T-cell (primary cell): ENCODE measurements at places on chromosomes 1 and 21.

- no peak overlapping the region for H3K27ac ChIP-seq
- no peak overlapping the region for H3K4me3 ChIP-seq
- no peaks in the 10 kb centered on the region for H3K27me3 ChIP-seq
- DNase-seq: no peak
- no peaks in the 10 kb centered on the region for H3K4me1 ChIP-seq
- peaks cover 9% of the 10 kb centered on the region for H3K36me3 ChIP-seq
Measured at GRCh38 chr1:169877800-169878491, 15.8 kb downstream of the SCYL3 start.

- no peak overlapping the region for H3K27ac ChIP-seq
- H3K27me3 ChIP-seq: peaks cover 14% of the 10 kb centered on the region
- H3K4me3 ChIP-seq: no peak overlapping the region
- H3K36me3 ChIP-seq: no peaks in the 10 kb centered on the region
- H3K4me1 ChIP-seq: no peaks in the 10 kb centered on the region
Measured at GRCh38 chr1:5221451-5221850, 567.0 kb downstream of the AJAP1 start.

DNA sequence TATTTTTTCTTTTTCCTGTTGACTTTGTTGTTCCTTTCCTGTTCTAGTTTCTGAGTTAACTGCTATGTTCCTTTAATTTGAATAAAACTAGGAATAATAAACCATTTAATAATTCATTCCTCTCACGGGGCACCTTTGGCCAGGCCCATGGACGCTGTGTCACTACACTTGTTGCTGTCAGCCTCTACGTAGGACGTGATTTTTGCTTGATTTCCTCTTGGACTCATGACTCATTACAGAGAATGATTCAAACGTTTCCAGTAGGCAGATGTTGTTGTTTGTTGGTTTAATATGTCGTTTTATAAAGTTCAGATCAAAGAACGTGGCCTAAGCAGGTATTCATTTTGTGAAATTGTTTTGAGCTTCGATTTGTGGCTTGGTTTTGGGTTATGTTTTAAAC lies 9.1 kb upstream of the SLC19A1 start:
- peak overlapping the region; percentile 36 for H3K27ac ChIP-seq
- H3K4me1 ChIP-seq: peaks cover 47% of the 10 kb centered on the region
- no peaks in the 10 kb centered on the region for H3K36me3 ChIP-seq
- H3K4me3 ChIP-seq: no peak overlapping the region

DNA sequence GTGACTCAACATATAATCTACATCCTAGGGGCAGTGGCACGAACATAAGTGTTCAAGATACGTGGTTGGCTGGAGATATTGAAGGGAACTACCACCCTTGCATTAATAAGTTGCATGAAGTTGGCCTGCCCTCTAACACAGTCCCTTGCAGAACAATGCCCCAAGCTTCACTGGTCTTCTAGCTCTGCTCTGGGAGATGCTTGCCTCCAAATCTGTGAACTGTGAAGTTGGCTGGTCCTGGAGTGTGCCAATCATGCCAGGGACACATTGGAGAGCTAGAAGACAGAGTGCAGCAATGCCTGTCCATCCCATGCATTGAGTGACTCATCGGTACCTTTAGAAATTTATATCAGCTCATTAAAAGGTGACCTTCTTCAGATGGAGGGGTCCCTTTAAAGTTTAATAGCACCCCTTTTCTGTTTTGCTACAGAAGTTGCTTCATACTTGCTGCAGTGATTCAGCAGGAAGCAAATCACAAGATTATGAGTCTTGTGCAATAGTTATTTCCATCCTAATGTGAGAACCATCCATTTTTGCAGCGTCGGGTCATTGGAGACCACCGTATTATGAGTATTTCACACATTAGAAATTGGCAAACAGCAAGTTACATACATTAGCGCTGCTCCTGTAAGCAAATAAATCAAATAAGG lies 55.2 kb upstream of the KAZN start:
- no peak overlapping the region for H3K4me3 ChIP-seq
- H3K27ac ChIP-seq: no peak overlapping the region
- no peaks in the 10 kb centered on the region for H3K4me1 ChIP-seq
- DNase-seq: no peak
- H3K27me3 ChIP-seq: peaks cover 3% of the 10 kb centered on the region
- H3K36me3 ChIP-seq: no peaks in the 10 kb centered on the region

GRCh38 chr1:92485381-92486250 lies 1.1 kb downstream of the GFI1 start:
- peak overlapping the region; percentile 73 for H3K27ac ChIP-seq
- H3K4me3 ChIP-seq: peak overlapping the region; percentile 77
- peak; percentile 80 for DNase-seq
- H3K36me3 ChIP-seq: peaks cover 5% of the 10 kb centered on the region
- H3K27me3 ChIP-seq: peaks cover 5% of the 10 kb centered on the region

GRCh38 chr1:78292361-78292760 lies 198.4 kb upstream of the PTGFR start:
- no peaks in the 10 kb centered on the region for H3K4me1 ChIP-seq
- H3K27ac ChIP-seq: no peak overlapping the region
- H3K36me3 ChIP-seq: no peaks in the 10 kb centered on the region
- no peaks in the 10 kb centered on the region for H3K27me3 ChIP-seq
- H3K4me3 ChIP-seq: no peak overlapping the region
- DNase-seq: no peak

DNA sequence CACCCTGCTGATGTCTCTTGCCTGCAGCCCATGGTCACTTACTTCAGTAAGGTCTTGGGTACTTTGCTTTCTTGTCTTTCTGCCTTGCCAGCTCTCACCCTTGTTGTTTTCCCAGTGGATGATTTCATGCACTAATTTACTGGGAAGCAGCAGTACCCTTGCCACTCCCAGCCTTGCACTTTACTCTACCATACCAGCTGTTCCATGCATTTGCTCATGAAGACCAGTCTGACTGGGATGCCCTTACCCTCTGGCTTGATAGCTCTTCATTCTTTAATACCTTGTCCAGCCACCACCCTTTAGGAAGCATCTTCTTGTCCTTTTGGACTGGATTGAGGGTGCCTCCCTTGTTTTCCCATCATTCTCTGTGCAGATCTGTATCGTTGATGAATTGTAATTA lies 28.3 kb downstream of the CDC14A start:
- no peaks in the 10 kb centered on the region for H3K27me3 ChIP-seq
- peaks cover 27% of the 10 kb centered on the region for H3K4me1 ChIP-seq
- peaks cover 41% of the 10 kb centered on the region for H3K36me3 ChIP-seq
- H3K4me3 ChIP-seq: no peak overlapping the region
- no peak for DNase-seq
- no peak overlapping the region for H3K27ac ChIP-seq
